ENCODE measurements at places on chromosomes 4 and X.

GRCh38 chr4:109673303-109673702 lies 29.9 kb downstream of the CASP6 start:
- DNase-seq = no peak

- peak; percentile 49 for DNase-seq
Measured at GRCh38 chr4:1512738-1513660, 106.8 kb upstream of the NKX1-1 start.

DNA sequence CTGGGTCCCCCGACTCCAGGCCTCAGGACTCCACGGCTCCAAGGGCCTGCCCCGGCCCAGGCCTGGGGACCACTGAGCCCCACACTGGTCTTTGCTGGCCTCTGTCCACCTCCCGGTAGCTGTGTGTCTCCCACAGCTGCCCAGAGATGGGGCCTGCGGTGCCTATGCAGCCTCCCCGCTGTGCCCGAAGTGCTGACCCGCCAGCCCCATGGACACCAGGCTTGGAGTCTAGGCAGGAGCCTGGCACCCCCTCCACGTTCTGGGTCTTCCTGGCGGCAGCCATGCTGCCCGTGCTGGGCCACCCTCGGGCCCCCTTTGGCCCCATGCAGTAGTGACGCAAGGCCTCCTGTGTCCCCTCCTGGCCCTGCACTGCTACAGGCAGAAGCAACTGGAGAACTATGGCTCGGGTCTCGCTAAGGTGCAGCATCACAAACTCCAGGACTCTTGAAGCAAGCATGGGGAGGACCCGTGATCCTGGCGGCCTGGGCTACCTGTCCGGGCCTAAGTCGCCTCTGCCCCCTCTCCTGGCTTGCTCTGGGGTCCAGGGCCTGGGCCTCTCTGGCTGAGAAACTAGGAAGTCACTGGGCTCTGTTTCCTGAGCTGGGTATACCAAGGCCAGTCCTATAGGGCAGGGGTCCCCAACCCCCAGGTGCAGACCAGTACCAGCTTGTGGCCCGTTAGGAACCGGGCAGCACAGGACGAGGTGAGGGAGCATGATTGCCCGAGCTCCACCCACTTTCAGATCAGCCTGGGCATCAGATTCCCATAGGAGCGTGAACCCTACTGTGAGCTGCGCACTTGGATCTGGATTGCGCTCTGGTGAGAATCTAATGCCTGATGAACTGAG lies 917 bp downstream of the MYL5 start:
- DNase-seq = no peak

GRCh38 chrX:102744307-102744706 lies 23.8 kb downstream of the GPRASP3 start:
- DNase-seq = no peak

GRCh38 chr4:86919561-86920223 lies 15.1 kb upstream of the AFF1 start:
- no peak for DNase-seq

- no peak for DNase-seq
Measured at GRCh38 chr4:103144926-103145325, 45.3 kb upstream of the BDH2 start.

- DNase-seq = no peak
Measured at GRCh38 chrX:121641560-121641959, 594.1 kb downstream of the GLUD2 start.
